Fibroblast of skin of left biceps (primary cell): ENCODE measurements at places on chromosomes 3 and 15.
A peak's percentile ranks its signal among the peaks of the same experiment; 100 is the strongest.

DNA sequence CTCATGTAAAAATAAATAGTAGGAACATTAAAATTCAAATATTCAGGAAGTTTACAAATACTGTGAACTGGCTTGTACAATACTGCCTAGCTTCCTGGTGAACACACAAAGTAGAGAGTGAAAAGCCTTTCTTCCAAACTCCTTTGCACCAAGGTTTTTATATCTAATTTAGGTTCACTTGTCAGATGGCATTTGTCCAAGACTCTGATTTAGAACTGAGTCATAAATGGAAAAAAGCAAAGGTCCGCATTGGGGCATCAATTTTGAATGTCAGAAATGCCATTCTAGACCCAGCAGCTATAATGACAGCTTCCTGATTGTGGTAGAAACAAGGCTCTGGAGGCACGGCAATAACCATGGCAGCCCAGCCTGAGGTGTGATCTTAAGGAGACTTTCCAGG, 160.7 kb downstream of the PDE8A start:
- DNase-seq, result no peak

- DNase-seq, result no peak
These were observed 65.5 kb downstream of the SMAD3 start for GRCh38 chr15:67130673-67131601.

GRCh38 chr3:127002195-127003174, 19.6 kb downstream of the PLXNA1 start:
- peak; percentile 80 for DNase-seq

- no peak for DNase-seq
These were observed 4.7 kb downstream of the LRRK1 start for GRCh38 chr15:100923902-100924301.

- DNase-seq, result no peak
These were observed 210.1 kb downstream of the CHST2 start for GRCh38 chr3:143329567-143330211.

DNA sequence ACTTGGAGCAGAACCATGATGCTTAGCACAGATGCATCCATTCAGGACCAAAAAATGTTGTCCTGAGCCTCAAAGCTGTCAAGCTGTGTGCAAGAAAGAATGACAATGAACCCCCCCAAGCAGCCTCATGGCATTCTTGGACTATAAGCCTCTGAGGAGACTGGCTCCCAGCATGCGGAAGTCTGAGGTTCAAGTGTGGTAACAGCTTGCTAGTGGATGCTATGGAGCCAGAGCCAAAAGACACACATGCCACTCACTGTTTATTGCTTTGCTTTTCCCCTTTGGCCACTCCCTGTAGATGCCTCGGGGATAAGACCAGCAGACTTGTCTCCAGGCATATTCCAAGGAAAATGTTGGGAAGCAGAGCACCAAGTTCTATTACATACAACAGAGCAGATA, 38.2 kb upstream of the SNRK start:
- DNase-seq, result no peak

GRCh38 chr15:33329457-33329856, 18.7 kb downstream of the RYR3 start:
- DNase-seq, result no peak

GRCh38 chr3:97070302-97070701, 255.9 kb downstream of the EPHA6 start:
- no peak for DNase-seq

GRCh38 chr3:168089179-168089771, 6.4 kb downstream of the GOLIM4 start:
- no peak for DNase-seq

GRCh38 chr3:143078883-143079282, 40.7 kb upstream of the CHST2 start:
- no peak for DNase-seq

- DNase-seq, result no peak
These were observed 12.0 kb upstream of the CDIN1 start for GRCh38 chr15:36567445-36567844.

DNA sequence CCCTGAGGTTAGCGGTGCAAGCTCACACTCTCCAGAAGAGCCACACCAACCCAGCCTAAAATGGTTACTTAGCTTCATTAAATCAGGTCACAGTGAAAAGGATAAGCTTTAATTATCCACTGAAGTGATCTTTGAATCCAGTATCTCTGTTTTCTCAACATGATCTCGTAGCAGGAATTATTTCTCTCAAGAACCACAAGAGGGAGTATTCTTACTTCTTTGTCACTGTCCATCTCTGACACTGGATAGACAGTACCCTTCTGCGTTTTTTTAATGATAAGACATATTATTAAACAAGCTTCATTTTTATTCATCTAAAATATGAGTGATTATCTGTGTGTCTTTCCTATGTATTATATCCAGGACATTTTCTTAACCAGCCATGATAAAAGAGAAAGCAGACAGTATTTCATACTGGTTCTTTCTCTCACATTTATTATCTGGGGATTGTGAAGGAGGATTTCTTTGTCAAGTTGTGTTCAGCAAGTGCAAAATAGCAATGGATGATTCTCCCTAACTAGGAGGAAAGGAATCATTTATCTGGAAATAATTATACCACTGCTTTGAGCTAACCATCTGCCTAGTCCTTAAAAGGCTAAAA, 105.4 kb upstream of the CCDC54 start:
- DNase-seq, result peak; percentile 14

GRCh38 chr3:31895471-31895870, 85.6 kb downstream of the OSBPL10 start:
- no peak for DNase-seq

DNA sequence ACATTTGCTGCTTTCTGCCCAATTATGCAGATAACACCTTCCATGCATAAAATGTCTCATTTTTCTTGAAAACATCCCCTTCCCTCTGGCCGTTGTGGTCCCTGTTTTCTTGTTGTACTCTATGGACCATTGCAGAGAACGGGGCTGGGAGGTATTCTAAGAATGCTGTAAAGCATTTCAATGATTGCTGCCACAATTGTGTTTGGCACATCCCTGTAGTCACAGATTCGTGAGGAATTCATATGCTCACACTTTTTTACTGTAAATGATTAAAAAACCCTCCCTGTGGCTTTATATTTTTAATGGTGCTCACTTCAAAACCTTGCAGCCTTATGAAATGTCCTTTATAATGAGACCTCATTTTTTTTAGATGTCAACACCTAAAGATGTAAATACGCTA, 207.2 kb upstream of the GBE1 start:
- DNase-seq, result peak; percentile 40

DNA sequence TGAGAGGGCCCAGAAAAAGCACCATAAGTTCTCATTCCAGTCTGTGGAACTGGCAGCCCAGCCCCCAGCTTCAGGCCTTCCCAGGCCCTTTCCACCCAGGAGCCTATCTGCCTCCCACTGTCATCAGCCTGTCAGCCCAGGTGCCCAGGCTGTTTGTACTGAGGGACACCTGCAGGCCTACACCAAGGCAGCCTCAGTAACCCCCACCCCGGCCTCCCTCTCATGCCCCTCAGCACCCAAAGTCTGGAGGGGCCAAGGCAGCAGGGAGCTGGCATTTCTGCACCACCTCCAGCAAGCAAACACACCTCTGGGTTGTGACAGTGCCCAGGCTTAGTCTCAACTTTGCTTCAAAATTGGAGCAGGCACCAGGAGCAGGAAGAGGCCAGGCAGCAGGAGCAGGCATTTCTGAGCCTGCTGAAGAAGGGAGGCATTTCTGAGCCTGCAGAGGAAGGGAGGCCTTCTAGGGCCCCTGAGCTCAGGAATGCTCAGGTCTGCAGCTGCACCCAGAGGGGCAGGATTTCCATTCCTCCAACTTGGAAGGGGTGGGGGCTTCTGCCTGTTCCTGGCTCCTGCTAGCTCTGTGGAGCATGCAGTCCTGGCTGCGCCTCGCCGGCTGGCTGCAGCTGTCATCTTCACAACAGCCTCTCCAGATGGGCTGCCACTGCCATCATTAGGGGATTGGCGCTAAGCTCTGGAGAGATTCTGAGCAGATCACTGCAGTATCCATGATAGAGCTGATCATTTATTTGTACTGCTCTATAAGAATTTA, 396.1 kb downstream of the UNC13C start:
- DNase-seq, result no peak

GRCh38 chr3:28672406-28672805, 323.8 kb upstream of the AZI2 start:
- DNase-seq, result no peak

DNA sequence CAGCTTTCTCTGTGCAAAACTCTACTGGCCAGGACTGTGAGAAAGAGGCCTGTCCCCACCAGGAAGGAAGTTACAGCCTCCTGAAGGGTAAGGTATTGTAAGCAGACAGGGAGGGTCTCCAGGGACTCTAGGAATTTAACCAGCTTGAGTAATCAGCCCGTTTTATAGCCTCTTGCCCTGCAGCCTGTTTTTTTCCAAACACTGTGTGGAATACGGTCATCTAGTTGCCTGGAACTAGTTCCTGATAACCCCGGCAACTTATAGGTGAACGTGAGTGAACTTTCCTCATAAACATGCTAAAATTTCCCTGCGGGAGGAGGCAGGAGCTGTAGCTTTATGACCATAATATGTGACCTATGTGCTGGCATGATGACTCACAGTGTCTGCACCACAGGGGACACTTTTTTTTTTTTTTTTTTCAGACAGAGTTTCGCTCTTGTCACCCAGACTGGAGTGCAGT, 60.1 kb upstream of the DAZL start:
- peak; percentile 40 for DNase-seq

GRCh38 chr3:9897408-9898372, 5.0 kb upstream of the IL17RE start:
- no peak for DNase-seq

DNA sequence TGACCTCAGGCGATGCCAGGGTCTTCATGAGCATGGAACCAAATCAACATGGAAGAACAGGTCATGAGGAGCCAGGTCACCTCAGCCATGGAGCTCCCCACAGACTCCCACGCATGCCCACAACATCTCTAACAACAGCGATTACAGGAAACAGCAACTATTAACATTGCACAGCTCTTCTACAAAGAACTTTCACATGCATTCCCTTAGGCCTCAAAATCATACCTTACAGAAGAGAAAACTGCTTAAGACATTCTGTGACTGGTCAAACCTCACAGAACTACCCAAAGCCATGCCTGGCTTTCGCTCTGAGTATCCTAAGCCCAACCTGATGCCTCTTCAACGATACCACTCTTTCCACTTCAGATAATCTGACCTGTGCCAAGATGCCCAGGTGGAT, 117.8 kb downstream of the OXNAD1 start:
- DNase-seq, result no peak

DNA sequence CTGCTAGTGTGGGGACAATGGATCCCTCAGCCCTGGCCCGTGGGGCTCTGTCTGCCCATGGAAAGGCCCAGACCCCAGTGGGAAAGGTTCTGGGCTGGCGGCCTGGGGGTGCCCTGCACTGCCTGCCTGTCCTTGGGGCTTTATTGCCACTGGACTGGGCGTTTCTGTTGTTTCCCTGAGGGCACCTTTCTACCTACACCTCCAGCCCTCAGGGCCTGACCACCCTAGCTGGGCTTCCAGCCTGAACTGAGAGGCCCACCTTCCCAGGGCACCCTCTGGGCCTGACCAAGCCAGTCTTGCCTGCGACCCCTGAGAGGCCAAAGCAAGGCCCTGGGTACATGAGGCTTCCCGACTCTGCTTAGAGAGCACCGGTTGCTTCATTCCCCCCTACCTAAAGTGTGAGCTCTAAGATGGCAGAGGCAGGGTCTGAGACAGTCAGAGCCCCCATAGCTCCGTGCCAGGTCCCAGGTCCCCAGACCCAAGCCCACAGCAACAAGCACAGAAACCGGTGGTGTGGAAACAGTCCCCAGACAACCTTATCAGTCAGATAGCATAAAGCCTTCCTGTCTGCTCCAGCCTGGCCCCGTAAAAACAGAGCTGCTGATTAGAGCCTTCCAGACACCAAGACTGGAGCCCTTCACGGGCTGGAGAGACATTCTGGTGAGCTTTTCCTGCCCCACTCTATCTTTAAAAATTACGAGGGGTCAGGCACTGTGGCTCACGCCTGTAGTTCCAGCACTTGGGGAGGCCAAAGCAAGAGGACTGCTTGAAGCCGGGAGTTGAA, 102.8 kb downstream of the CHSY1 start:
- DNase-seq, result no peak

GRCh38 chr3:100234364-100234763, 26.4 kb upstream of the TBC1D23 start:
- no peak for DNase-seq

DNA sequence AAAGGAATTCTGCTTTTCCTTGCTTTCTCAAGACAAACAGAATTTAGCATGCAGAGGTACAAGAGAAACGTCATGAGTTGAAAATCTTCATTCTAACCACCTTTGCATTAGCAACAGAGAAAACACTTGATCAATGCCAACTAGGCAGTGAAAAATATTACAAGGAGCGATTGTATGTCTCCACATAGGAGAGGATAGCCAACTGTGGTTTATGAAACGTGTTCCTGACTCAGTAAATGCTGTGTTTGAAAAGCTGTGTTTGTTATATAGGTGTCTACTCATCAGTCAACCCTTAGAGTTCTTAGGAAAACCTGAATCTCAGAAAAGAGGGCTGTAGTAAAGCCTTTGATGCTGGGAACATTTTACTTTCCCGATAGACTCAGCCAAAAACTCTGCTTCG, 102.4 kb downstream of the FRMD4B start:
- no peak for DNase-seq

DNA sequence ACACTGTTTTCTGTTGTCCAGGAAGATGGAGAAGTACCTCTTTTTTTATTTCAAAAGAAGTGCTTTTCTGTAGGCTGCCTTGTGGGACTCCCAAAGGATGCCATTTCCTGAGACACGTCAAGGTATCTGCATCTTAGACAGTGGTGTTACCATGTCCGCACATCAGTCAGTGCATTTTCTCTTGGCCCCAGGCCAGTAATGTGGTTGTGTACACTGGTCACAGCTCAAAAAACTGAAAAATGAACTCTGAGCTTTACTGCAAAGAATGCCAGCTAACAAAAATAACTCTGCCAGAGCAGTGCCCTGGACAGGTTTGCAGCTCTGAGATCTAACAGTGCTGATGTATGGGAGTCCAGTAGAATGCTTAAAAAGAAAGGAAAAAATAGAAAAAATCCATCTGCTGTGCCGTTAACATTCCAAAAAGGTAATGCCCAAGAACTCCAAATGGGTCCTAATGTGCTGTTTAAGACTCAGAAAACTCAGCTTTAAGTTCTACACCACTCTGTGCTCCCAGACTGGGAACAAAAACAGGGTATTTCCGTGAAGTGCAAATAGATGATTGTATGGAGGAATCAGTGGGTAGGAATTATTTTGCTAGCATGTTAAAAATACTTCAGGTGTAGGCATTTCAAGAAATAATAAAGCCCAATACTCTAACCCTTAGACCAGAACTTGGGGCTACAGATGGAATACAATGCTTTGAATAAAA, 315.9 kb downstream of the FEZF2 start:
- DNase-seq, result no peak

DNA sequence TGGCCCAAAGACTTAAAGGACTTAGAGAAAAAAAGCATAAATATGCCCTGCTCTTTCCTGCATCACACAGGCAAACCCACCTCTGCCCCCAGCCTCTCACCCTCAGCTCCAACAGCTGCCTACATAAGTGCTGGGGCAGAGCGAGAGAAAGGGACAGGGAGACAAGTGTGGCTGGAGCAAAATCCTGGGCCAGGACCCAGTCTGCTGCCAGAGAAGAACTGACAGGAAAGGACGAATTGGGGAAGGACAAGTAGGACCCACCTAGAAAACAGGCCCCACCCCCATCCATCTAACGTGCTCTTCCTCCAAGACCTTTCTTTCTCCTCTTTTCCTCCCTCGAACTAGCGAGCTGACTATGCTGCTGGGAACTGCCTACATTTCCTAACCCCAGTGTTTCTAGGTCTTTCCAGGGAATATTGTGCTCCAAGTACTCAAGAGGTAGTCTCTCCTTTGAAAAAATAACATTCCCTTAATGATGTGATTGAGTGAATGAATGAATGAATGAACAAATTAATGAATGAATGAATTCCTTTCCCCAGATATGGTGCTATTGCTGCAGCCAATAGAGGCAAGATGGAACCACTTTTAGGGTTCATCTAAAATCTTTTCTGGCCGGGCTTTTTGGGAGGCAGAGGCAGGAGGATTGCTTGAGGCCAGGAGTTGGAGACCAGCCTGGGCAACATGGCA, 18.4 kb downstream of the IGDCC4 start:
- no peak for DNase-seq
